Left ventricle myocardium superior (tissue), 1 donor: ENCODE measurements at places on chromosomes 6 and 20. TPM values are rescaled to one million over a fixed set of nuclear protein-coding genes. Genes with fewer than 3 reads are reported as not detected.

DNA sequence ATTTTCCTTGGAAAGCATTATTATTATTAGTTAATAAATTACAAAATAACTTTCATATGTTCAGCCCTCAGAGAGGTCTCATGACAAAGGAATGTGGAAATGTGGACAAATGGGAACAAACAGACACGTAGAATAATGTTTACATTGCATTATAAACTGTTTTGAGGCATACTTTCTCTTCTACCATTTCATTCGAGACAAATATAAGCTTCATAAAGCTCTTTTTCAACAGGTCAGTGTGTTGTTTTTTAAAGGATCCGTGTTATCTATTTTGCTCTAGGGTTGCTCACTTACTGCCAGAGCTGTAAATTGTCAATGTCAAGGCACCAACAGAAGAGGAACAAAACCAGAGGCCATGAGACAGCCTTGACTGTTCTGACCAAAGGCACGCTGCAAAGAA, 256.8 kb downstream of the PHACTR1 start:
- DNase-seq, result no peak

DNA sequence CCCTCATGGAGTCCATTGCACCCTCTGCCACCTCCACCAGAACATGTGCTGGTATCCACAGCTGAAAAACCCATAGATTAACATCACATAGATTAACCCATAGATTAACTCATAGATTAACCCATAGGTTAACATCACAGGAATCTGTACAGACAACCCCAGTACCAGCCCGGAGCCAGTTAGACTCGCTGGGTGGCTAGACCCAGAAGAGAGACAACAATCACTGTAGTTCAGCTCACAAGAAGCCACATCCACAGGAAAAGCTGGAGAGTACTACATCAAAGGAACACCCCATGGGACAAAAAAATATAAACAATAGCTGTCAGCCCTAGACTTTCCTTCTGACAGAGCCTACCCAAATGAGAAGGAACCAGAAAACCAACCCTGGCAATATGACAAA, 25.1 kb downstream of the SERPINB9 start:
- no peak for DNase-seq

DNA sequence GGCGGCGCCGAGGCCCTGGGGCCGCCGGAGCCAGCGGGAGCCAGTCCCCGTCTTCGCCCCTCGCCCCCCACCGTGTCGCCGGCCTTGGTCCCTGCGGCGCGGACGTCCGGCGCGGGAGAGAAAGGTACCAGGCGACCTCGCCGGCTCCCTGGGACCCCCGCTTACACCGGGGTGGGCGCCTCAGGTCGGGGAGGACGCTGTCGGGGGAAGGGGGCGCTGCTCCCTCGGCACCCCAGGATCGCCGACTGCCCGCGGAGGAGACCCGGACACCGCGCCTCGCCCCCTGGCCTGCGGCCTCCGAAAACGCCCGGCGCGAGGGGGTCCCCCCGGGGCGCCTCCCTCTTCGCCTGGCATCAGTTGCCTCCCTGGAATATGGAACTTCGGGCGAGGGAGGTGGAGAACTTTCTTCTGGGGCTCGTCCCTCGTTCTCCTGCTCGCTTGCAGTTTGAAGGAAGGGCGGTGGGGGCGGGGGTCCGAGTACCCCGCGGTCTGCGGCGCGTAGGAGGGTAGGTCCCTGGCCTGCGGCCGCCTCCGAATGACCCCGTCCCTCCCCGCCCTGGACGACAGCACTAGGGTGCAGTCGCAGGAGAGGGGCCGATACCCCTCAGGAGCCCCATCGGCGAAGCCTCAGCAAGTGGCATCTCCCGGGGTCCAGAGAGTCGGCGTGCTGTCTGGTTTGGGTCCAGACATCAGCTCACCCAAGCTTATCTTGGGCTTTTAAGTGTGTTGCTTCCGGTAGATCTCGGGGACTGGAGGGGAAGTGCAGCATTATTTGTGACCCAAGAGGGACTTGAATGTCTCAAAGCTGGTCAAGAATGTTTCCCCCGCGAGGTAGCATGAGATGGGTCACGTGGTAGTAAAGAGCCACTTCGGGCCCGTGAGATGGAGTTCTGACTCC, 549 bp downstream of the ANKRD6 start:
- DNase-seq, result peak; percentile 51

DNA sequence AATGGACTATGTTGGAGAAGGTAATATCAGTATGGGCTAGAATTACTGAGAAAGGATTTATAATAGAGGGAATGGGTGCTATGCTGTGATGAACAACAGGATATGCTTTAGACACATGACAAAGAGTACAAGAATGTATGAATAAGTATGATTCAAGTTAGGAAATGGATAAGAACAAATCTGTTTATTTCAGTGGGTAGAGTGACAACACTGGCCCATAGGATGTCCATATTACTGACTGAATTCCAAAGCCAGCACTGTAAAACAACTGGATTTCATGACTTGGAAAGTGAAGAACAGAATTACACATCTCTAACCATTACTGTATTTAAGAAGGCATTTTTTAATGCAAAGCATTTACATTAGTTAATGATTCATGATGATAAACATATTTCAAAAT, 35.9 kb downstream of the EPM2A start:
- no peak for DNase-seq

DNA sequence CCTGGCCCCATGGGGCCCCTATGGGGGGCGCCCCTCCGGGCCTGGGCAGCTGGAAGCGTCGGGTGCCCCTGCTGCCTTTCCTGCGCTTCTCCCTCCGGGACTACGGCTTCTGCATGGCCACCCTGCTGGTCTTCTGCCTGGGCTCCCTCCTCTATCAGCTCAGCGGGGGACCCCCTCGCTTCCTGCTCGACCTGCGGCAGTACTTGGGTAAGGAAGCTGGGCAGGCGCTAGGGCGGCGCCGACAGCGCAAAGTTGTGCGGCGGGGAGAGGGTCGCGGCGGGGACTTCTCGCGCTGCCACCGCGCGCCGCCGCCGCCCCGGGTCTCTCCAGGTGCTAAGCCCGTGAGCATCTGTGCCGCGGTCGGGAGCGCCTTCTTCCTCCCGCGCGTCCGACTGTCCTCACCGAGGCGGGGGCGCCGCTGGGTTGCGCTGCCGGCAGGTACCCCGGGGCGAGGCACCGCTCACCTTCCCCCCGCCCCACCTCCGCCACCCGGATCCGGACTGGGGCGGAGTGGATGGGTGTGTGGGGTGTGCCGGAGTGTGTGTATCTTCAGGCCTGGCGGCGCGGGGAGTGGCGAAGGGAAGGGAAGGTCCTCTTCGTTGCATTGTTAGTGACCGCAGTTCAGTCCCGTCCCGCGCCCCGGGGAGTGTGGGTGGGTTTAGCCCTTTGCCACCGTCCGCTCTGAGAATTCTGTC, 788 bp downstream of the UST start:
- peak; percentile 49 for DNase-seq

DNA sequence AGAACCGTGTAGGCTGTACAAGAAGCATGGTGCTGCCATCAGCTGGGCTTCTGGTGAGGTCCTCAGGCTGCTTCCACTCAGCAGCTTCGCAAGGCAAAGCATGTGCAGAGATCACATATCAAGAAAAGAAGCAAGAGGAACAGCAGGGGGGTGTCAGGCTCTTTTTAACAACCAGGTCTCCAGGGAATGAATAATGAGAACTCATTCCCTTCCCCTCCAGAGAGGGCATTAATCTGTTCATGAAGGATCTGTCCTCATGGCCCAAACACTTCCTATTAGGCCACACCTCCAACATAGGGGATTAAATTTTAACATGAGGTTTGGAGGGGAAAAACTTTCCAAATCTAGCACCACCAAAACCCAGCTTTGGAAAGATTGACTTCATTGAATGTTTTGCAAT, 20.0 kb downstream of the GINM1 start:
- no peak for DNase-seq

AIF1 gene
- total RNA-seq, result 15.5 TPM
